ENCODE measurements at places on chromosomes 2 and 18.

- no peaks in the 10 kb centered on the region for H3K4me1 ChIP-seq
- no peak overlapping the region for H3K27ac ChIP-seq
- no peaks in the 10 kb centered on the region for H3K27me3 ChIP-seq
- H3K36me3 ChIP-seq, result no peaks in the 10 kb centered on the region
- no peak for DNase-seq
These were observed 308.8 kb downstream of the DCDC2C start for GRCh38 chr2:4012197-4012596.

GRCh38 chr2:185291035-185291647 is 447.5 kb upstream of the FSIP2 start:
- no peaks in the 10 kb centered on the region for H3K36me3 ChIP-seq
- no peak for DNase-seq
- H3K27ac ChIP-seq, result no peak overlapping the region
- H3K4me1 ChIP-seq, result no peaks in the 10 kb centered on the region
- no peaks in the 10 kb centered on the region for H3K27me3 ChIP-seq

DNA sequence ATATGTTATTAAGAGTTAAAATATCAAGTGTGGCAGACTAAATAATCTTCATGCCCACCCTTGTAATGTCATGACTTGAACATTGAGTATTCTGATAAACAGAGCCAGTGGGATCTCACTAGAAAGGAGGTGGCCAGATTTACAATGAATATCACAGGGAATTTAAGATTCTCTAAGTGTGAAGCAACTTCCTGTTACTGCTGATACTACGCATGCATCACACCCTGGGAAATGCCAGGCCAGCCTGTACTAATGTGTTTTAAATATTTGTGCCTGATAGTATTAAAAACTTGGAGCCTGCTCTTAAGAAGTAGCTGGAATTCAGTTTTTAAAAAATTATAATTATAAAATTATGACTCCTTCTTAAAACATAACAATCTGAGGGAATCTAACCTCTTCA is 148.3 kb downstream of the LAMA3 start:
- no peak for DNase-seq
- H3K27ac ChIP-seq, result peak overlapping the region; percentile 45
- no peaks in the 10 kb centered on the region for H3K27me3 ChIP-seq
- H3K36me3 ChIP-seq, result no peaks in the 10 kb centered on the region
- peaks cover 9% of the 10 kb centered on the region for H3K4me1 ChIP-seq
- H3K4me3 ChIP-seq, result no peak overlapping the region

DNA sequence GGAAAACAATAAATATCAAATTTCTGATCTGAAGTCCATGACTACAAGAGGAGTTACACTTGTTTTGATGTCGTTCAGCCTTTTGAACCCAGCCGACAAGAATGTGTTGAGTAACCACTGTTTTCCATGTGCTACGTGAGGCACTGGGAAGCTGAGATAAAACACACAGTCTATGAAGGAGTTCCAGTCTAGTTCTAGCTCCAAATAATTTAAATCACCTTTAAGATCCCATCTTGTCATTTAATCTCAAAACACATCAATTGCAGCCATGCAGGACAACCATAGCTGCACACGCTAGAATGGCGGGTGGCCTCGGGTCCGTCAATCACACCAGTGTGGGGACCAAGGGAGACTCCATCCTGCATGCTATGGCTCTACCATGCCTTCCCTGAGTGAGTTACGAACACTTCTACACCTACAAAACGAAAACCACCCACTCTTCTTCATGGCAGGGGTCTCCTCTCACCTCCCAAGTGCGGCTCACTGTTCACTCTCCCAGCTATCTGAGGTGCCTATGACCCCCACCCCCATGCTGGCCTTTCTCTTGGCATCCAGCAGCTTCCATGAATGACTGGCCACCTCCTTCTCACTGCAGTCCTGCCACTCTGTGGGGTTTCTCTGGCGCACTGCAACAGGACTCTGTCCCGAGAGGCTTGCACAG is 3.8 kb downstream of the FHL2 start:
- no peak overlapping the region for H3K27ac ChIP-seq
- no peaks in the 10 kb centered on the region for H3K27me3 ChIP-seq
- peaks cover 12% of the 10 kb centered on the region for H3K4me1 ChIP-seq
- H3K4me3 ChIP-seq, result no peak overlapping the region
- DNase-seq, result no peak

GRCh38 chr2:96505231-96505889 is at the start of gene NEURL3:
TSS of gene NEURL3 (minus strand) at chr2:96505357. CDS start at chr2:96505286, 71 bp downstream.
- H3K27me3 ChIP-seq, result no peaks in the 10 kb centered on the region
- no peaks in the 10 kb centered on the region for H3K36me3 ChIP-seq
- DNase-seq, result no peak
- H3K4me1 ChIP-seq, result peaks cover 22% of the 10 kb centered on the region
- H3K27ac ChIP-seq, result no peak within 1 kb of the TSS
- H3K4me3 ChIP-seq, result no peak within 1 kb of the TSS

DNA sequence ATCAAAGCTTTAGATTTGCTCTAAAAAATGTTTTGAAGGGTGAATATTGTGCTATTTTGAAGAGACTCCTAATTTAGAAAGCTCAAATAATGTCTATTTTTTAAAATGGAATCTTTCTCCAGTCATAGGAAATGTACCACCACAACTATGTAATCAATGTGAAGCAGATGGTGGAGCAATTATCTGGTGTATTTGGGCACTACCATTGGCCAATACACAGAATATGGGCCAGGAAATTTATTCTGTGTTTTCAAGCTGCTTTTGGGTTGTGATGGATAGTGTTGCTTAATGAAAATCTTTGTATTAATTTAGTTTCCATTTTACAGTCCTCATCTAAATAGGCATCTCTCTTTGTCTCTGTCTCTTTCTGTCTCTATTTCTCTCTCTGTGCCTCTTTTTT is 17.1 kb upstream of the VWC2L start:
- no peak overlapping the region for H3K4me3 ChIP-seq
- DNase-seq, result no peak
- H3K27me3 ChIP-seq, result no peaks in the 10 kb centered on the region
- H3K27ac ChIP-seq, result no peak overlapping the region
- H3K36me3 ChIP-seq, result no peaks in the 10 kb centered on the region

DNA sequence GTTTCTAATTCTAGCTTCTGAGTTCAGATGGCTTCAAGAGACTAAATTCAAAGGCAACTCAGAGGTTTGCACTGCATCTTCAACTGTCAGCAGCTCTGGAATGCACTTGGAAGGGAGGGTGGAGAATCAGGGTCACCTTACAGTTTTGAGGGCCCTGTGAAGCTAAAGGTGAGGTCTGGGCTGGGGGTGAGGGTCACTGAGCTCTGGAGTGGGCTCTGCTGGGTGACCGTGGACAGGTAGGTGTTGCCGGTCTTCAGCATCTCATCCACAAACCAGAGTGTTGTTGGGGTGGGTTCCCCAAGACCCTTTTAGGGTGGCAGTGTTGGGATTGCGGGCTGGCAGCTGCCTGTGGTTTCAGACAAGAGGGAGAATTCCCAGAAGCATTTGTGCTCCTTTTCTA is 70.1 kb upstream of the CXCR4 start:
- no peak overlapping the region for H3K4me3 ChIP-seq
- no peaks in the 10 kb centered on the region for H3K4me1 ChIP-seq
- no peaks in the 10 kb centered on the region for H3K36me3 ChIP-seq
- no peak for DNase-seq

All from thoracic aorta (tissue), 2 donors.